Ecto neural progenitor cell (in vitro differentiated cells): ENCODE measurements at places on chromosomes 13 and 19.

GRCh38 chr19:31099515-31100205, 249.6 kb downstream of the TSHZ3 start:
- DNase-seq = no peak

DNA sequence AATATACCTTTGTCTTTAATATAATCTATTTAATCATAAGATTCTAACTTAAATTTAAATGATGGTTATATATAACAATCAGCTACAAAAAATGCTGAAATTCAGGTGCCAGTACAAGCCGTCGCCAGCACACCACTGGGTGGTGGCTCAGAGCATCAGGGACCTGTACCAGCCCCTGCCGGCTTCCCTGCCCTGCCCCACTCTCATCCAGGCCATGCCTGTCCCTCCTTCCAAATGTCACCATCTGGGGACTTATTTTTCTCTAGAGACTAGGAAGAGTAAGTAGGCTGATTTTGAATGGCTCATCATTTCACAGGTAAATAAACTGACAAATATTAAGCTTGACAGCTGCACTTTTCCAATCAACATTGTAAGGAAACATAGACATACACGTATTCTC, 1.6 kb downstream of the METTL21C start:
- no peak for DNase-seq

- DNase-seq = no peak
Observed at GRCh38 chr19:53507523-53508442, 30.2 kb upstream of the ZNF331 start.

GRCh38 chr19:22945560-22945959, 57.4 kb downstream of the ZNF728 start:
- DNase-seq = no peak

- no peak for DNase-seq
Observed at GRCh38 chr19:30806311-30806710, 434.1 kb downstream of the ZNF536 start.

DNA sequence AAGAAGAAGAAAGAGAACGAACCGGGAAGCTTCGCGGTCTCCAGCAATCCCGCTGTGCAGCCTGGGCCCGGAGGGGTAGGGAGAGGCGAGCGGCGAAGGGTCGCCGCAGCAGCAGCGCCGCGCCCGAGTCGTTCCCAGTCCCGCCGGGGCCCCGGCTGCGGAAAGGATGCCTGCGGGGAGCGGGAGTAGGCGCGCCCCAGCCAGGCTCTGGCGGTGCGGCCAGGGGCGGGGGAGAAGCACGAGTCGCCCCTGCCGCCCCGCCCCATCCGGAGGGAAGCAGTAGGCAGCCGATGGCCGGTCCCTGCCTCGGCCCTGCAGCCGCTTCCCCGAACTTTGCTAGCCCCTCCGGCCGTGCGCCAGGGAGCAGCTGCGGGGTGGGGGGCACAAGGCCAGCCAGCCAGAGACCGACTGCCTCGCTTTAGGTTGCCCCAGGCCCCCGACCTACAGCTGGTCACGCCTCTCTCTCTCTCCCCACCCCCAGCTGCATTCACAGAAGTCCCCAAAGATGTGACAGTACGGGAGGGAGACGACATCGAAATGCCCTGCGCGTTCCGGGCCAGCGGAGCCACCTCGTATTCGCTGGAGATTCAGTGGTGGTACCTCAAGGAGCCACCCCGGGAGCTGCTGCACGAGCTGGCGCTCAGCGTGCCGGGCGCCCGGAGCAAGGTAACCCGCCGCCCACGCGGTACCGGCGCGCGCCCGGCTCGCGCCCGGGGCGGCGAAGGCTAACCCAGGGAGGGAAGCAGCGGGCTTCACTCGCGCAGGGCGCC, 1.1 kb downstream of the VSTM2B start:
- peak; percentile 66 for DNase-seq

DNA sequence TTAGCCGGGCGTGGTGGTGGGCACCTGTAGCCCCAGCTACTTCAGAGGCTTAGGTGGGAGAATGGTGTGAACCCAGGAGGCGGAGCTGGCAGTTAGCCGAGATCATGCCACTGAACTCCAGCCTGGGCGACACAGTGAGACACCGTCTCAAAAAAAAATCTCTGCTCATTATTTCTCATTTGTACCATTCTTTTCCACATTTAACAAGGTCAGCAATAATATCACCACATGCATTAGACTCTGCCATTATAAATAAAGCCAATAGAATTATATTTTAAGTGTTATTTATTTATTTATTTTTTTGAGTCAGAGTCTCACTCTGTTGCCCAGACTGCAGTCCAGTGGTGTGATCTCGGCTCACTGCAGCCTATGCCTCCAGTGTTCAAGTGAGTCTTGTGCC, 24.2 kb downstream of the UGGT2 start:
- DNase-seq = no peak

DNA sequence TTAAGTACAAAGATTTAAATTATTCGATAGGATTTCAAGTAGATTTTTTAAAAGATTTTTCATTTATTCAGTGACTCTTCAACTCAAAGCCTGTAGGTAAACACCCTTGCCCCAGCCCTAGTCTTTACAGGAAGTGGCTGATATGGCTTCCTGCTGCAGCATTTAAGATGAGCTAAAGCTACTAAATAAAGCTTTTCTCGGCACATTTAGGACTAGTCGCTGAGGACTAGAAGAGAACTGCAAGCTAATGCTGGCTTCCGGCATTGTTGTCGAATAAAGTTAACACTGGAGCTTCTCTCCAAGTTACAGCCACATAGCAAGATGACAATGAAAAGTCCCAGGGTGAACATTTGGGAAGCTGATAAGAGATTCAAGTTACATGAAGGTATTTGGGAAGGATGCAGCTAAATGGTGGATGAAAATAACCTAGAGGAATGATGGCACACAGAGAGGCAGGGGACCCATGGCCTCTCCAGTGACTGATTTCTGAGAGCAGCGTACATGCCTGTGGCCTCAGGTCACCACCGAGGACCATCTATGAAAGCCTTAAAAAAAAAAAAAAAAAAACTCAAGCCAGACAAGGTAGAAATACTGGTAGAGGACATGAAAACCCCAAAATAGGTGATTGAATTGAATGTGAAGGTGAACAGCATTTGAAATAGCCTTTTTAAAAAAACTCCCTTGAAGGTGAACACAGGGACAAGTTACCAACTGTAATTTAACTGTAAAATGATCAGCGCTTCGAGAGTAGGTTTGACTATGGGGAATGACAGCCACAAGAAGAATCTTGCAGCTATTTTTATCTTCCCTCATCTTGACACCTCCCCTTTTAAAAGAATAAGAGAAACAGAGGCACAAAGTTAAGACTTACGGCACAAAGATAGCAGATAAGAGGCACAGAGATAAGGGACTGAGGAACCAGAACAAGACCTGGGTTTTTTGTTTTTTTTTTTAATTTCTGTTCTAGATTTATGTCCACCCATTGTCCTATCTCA, 155.4 kb downstream of the DCT start:
- no peak for DNase-seq
